ENCODE measurements at places on chromosomes 16 and 17. TPM values are rescaled to one million over a fixed set of nuclear protein-coding genes. Genes with fewer than 3 reads are reported as not detected.

The KRTAP9-2 gene
- not detected for polyA plus RNA-seq

DNA sequence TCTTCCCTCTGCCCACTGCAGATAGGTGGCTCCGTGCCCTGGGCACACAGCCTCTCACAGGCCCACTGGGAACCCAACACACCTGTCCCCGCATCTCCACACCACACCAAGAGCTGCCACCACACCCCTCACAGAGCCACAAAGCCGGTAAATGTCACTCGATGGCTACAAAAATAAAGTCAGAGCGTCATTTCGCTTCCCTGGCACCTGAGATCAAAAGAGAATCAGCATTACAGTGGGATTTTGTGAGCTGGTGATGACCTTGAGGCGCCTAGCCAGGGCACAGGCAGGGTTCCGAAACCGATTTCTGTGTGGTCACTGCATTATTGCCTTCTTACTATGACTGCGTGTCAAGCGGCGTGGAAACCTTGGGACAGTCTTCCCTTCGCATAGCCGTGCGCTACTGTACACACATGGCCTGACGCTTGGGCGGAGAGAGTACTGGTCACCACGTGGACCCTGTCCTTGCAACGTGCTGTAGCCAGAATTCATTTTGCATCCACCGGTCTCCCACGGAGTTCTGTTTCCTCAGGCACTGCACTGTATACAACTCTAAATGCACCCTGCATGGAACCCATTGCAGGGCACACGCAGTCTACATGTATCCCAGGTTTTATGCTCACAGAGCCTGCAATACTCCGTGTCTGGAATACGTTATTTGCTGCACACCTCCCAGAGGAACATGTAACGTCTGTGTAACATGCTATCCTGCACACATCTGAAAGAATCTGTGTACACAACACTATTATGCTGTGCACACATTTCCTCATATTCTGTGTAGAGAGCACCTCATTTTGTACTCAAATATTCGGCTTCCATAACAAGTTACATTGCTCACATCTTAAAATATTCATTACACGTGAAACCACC is 5.8 kb upstream of the FOXF1 start:
- no peak for DNase-seq

GRCh38 chr17:67682196-67682595 is 35.5 kb upstream of the NOL11 start:
- DNase-seq, result no peak

DNA sequence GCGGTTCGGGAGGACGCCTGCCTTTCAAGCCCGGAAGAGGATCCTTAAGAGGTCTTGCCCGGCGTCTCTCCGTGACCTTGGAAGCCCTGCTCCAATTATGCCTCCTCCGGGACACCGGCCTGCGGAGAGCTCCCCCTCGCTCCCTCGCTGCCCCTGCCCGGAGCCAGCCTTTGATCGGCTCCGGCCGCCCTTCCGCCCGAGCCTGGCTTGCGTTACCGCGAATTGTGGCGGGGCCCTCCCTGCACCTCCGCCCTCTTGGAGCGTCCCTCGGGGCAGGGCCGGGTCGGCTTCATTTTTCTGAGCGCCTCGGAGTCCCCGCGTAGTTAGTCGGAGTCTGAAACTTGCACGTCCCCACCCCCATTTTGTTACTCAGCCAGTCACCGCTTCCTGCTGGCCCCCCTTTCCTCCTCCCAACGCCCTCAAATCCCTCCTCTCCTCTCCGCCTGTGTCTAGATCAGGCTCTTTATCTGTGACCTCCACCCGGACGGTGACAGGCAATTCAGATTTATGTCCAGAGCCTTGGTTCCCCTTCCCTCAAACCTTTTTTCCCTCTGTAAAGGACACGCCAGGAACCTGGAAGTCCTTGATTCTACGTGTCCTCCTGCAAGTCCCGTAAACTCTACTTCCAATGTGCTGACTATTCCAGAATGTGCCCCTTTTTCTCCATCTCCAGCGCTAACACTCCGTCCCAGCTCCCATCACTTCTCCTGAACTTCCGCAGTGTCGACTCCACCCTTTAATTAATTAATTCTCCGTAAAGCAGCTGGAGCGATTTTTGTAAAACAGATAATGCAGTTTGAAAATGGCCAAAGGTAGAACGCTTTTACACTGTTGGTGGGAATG is 569 bp upstream of the RABEP2 start:
- DNase-seq, result peak; percentile 86

GRCh38 chr16:21608639-21609328 is 9.4 kb downstream of the METTL9 start:
- DNase-seq, result no peak

GRCh38 chr16:15942931-15943690 is 6.3 kb upstream of the ABCC1 start:
- no peak for DNase-seq

GRCh38 chr17:55540414-55541091 is 29.3 kb upstream of the SMIM36 start:
- DNase-seq, result peak; percentile 20

DNA sequence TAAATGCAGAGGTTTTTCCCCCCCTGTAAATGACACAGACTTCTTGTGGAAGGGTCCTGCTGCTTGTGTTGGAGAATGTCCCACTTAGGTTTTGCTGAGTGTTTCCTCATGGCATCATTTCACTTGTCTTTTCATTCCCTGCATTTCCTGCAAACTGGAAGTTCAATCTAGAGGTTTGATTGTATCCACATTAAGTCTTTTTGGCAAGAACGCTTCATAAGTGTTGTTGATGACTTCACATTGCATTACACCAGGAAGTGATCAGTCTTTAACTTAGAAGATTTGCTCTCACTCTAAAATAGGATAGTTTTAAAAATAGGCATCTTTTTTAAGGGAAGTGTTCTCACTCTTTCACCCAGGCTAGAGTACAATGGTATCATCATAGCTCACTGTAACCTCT is 67.2 kb downstream of the RPTOR start:
- no peak for DNase-seq

- peak; percentile 95 for DNase-seq
Observed at GRCh38 chr17:48101012-48101720, at the start of gene CBX1. CBX1 (minus strand) TSS chr17:48101478; CDS start chr17:48077004, 24,474 bp downstream.

DNA sequence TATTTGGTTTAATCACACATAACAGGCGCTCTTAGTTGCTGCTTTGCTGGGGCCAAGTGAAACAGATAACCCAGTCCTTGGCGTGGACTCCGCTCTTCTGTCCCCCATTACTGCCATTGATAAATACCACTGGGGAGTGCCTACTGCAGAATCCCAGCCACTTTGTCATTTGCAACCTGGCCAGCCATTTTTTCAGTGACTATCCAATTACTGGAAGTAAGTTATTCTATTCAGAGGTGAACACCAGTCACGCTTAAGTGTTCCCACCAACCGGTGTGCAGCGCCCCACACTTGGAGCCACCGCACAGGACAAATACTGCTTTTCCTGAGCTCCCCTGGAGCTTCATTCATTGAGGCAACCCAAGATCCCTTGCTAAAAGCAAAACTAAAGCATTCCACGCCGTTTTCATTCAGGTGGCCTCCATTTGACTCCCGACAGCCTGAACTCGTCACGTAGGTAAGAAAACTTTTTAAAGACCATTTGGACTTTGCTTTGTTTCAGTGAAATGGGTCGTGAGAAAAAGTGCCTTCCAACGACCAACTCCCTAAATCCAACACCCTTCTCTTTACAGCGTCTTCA is 1.8 kb downstream of the USP7 start:
- DNase-seq, result peak; percentile 24

DNA sequence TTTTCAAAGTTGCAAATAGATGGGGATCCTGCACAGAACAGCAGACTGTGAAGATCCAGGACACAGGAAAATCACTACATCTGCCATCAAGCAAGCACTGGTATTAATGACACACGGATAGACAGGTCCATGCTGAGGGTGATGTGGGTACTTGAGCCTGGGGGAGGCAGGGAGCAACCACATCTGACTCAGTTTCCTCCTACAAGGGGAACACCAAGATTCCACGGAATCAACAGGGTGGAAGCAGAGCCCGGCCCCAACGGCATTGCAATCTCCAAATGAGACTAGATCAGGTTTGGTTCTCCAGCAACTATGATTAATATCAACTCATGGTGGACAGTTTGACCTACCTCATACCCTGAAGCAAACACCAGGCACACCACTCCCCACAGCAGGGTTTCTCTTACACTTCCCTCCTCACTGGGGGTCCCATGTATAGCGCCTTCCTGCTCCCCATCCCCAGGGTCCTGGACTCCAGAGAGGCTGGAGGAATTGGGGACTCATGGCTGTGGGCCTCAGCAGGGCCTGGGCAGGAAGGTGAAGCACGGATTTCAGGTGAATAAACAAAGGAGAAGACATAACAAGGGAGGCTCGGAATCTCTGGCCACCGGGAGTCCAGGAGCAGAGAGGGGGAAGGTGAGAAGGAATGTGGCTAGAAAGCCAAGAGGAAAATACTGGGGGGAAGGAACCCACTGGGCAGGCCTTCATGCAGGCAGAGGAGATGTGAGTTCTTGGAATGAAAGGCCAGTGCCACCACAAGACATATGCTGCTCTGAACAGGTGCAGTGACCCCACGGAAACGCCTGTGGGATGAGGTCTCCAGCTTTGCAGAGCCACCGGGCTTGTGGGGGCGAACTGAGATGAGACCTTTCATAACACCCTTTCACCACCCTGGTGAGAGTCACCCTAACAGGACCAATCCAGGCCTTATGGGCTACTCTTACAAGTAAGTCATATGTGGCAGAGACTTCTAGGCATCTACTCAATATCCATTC is 29.5 kb upstream of the PIK3R6 start:
- no peak for DNase-seq

- peak; percentile 18 for DNase-seq
Observed at GRCh38 chr17:67221062-67221998, 23.7 kb downstream of the HELZ start.

DNA sequence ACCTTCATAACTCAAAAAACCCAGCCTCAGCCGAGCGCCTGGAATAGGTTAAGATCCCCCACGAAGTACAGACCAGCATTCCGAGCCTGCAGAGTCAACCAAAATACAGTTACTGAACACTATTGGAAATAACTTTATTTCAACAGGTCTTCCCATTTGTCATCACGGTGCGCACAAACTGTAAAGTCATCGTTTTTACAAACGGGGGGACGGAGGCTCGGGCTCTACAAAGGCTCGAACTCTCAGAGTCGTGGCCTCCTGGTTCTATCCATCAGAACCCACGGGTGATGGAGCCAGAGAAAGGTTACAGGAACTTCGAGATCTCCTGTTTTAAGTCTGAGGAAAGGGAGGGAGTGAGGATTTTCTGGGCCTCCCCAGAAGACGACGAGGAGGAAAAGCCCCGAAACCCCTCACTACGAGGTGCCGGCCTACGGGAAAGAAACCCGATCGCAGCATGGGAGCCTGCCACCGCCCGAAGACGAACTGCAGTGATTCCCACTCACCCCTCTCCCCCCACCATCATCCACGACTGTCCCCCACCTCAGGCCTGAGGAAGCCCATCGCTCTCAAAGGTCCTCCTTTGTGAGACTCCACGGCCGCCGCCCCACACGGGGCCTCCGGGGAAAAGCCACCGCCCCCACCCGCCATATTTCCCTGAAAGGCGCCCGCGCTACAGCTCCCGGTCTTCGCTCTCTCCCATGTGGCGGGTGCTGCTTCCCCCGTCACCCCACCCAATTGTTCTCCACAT is 917 bp downstream of the YWHAE start:
- DNase-seq, result no peak

DNA sequence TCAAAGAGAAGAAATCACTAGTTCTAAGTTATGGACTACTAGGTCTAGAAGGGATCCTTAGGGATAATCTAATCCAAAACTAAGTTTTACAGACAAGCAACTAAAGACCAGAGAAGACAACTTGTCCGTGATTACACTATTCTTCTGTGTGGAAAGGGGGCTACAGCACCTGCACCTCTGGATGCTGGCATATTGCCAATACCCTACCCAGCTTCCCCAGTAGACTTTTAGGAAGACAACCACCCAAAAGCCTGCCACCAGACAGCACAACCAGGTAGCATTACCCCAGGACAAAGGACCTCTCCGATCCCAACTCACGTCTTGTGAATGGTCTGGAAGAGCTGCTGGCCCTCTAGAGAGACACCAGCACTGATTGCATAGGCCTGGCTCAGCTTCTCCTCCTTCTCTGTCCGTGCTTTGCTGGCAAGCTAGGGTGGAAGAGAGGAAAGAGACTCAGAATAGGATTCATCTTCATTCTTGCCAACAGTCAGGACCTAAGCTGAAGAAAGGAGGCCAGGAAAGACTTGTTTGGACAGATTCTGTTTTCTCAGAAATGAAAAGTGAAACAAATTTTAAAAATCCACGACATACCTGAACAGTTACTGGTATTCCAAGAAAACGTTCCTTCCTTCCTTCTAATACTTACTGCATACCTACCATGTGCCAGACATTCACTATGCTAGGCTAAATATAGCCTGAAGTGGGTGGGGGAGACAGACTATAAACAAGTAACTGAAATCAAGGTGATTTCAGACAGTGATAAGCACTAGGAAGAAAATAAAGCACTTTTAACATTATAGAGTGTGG is 25.3 kb upstream of the TMEM101 start:
- no peak for DNase-seq
